ENCODE measurements at places on chromosomes 1 and 21.

- peak; percentile 49 for DNase-seq
Observed at GRCh38 chr1:205214756-205215155, 3.3 kb upstream of the DSTYK start.

DNA sequence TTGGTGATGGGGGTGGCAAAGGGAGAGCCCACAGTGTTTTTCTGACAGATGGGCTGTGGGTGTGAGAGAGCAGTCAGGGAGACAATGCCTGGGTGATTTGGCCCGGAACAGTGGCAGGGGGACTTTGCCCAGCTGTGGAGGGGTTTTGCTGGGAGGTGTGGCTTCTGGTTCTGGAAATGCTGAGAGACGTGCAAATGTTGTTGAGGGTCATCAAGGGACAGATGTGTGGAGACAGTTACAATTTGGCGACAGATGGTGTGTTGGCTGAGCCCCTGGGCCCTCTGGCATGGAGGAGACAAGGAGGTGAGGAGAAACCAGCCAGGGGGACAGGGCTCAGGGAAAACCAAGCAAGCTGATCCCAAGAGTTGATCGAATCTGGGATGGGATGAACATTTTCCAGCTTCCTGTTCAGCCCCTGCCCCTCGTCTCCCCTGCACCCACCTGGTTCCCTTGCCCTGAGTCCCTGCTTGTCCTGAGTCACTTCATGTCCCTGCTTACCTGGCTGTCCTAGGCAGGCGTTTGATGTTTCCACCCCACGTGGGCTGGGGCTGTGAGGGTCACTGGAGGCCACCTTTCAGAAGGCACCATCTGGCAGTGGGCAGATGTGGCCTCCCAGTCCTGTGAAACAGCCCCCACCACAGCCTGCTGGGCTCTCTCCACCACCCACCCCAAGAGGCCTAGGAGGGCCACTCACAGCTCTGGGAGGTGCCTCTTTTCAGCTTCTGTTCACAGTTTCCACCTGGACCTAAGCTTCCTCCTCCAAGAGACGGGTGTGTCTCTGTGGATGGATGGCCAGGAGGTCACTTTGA is 15.8 kb upstream of the ZNF678 start:
- DNase-seq: no peak

DNA sequence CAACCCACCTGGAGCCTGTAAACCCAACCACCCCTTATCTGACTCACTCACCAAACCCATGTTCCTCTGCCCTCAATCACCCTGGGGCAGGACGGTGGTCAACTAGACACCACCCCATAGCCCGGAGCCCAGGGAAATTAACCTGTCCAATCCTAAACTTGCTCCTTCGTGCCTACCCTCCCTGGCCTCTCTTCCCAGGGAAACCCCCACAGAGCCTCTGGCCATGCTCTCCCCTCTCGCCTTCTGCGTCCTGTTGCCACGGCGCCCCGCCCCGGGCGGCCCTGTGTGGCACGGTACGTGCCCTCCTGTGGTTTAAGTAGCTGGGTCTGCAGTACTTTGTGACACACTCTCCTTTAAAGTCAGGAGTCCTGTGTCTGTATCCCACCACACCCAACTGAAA is 4.0 kb upstream of the FTCD start:
- DNase-seq: no peak

GRCh38 chr1:115086176-115086830 is 3.0 kb downstream of the TSPAN2 start:
- no peak for DNase-seq

DNA sequence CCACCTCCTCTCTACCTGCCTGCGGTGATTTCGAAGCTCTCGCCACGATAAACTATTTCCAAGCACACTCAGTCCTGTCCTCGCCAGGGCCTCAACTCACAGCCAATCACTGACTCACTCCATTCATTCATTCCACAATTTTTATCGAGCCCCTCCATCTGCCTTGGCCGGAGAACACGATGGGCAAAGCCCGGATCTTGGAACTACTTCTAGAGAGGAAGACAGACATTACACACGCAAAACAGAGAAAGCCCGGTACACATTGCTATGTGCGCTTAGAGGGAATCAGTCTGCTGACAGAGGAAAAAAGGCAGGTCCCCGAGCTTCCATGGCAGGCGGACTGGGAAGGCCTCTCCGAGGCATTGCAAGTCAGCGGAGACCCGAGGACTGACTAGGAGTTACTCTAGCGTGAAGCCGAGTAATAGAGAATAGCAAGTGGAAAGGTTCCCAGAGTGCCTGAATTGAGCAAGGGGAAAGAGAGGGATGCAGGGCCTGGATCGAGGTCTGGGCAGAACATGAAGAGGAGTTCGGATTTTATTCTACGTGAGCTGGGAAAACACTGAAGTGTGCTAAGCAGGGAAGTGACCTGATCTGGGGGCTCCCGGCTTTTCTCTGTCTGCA is 54.2 kb upstream of the DNAJC6 start:
- no peak for DNase-seq

DNA sequence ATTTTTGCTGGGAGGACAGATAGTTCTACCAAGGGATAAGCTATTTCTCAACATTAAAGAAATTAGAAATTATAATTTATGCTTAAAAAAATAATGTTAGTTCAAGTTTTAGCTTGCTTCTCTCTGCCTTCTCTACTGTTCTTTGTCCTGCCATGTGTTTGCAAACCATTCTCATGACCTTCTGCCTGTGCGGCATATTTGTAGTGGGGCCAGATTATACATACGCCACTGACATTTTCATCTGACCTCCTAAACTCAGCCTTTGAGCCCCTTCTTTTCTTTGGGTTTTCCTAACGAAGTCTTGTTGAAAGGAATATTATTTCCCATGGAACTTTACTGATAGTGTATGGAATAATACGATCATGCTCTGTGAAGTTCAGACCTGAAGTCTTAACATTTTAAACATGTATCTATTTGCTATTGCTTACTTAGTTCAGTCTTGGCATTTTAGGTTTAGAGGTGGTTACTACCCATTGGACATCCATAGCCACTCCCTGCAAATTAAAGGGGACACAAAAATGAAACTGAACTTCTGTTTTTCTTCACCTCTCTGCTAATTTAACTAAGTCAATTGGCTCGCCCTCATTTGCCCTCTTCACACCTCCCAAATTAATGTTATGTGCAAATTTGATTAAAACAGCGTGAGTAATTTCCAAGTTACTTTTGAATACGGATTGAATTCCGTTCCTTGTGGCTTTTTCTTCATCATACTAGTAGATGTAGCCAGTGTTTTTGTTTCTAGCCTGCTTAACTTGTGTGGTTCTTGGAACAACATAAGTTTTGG is 15.6 kb downstream of the LRRC8D start:
- no peak for DNase-seq

DNA sequence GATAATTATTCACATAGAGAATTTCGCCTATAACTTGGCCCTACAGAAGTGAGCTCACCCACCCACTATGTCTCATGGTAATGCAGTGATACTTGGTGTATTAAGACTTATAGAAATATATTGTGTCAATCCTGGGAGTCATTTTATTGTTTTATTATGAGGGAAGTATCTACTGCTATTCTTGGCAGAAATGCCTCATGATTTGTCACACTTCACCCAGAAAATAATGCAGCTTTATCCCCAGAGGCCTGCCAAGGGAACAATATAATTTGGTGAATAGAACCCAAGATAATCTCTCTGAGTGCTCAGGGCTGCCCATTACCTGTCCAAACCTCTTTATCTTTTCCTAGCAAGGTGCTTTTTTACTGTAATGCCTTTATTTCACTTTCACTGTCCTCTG is 98.0 kb downstream of the ZP4 start:
- no peak for DNase-seq

GRCh38 chr1:11790880-11791715 is 14.7 kb downstream of the MTHFR start:
- DNase-seq: no peak

DNA sequence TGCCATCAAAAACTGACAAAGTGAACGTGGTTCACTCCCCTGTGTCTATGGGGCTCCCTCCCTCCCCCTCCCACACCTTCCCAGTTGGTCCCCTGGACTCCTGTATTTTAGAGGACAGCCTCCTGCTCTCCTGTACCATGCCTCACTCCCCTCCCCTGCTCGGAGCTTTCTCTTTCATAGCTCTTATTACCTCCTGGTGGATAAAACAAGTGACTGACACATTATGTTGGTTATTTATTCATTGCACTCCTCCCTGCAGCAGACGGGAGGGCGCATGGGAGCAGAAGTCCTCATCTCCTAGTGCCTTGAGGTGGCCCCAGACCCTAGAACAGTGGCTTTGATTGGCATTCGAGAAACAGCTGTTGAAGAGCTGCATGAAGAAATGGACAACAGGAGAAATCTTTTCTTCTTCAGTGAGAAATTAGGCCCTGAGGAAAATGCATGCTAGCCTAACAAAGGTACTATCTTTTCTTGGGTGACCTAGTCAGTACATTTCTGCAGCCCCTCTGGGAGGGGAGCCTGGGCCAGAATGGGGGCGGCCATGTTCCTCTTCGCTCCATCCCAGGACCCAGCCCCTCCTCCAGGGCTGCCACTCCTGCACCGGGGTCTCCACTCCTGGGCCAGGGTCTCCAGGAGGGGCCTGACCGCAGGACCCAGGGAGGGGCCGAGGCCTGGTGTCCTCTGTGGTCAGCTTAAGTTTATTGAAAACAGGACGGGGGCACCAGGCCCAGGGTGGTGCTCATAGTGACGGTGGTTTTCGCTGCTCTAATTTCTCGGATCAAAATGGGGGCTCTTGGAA is 1.2 kb upstream of the TFF1 start:
- DNase-seq: no peak

DNA sequence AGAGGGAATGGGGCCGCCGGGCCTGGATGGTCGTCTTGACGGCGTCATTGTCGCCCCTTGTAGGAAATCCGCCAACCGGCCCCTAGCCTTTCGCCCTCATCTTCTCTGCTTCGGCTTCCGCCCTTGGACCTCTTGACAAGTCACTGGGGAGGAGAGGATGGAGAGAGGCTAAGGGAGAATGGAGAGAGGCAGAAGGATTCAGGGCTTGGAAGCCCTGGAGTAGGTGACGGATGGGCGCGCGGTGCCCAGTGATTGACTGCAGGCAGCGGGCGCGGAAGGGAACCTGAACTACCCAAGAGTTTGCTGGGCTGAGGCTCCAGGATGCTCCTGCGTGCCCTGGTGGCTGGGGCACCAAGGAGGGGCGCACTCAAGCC is 651 bp downstream of the PDE4B start:
- DNase-seq: no peak

DNA sequence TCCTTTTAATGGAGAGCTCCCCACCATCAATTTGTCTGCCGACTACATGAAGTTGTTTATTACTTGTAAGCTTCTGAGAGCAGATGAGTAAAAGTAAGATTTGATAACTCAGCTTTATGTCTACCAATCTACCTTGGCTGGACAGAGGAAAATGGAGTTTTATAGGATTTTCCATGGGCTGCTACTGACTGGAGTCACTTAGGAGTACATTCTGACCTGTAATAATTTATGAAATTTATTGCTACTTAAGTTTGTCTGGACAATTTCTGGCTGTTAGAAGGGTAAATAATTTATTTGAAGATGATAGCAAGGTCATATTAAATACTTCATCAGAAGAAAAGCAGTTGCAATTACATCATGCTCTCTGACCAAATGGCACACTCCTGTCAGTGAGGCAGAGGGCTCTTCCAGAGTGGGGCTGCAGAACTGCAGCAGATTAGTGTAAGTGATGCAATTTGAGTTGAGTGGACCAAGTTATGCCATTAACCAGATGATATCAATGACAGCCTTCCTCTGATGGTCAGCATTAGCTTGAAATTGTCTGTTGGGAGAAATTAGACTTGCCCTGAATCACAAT is 736.7 kb upstream of the PTBP2 start:
- no peak for DNase-seq

- no peak for DNase-seq
Observed at GRCh38 chr1:33241866-33242265, 14.4 kb upstream of the ZNF362 start.

All from GF-D8 (cell line).